ENCODE measurements at places on chromosomes 2 and 18.
A peak's percentile ranks its signal among the peaks of the same experiment; 100 is the strongest.

DNA sequence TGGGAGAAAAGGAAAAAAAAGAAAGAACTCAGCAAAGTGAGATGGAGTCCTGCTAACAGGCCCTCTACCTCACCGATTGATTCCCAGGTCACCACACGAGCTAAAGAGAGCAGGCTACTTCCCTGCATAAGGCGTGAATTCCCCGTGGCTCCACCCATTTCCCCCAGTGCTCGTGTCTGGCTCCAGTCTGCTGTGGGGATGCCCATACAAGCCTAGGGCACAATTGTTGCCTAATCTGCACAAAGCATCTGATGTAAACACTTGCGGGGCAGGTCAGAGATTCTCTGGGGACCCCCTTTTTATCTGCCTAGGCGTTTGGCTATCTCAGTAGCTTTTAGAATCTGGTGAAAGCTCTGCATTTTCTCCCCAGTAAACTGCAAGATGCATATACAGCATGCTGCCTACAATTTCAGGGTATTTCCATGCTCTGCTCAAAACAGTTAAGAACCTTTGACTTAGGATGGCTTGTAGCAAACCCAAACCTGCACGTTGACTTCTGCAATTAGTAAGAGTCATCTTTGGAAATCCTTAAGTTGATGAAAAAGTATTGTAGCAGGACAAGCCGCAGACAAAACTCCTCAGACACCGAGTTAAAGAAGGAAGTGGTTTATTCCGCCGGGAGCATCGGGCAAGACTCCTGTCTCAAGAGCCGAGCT is 34.8 kb downstream of the MYO3B start:
- DNase-seq: no peak

DNA sequence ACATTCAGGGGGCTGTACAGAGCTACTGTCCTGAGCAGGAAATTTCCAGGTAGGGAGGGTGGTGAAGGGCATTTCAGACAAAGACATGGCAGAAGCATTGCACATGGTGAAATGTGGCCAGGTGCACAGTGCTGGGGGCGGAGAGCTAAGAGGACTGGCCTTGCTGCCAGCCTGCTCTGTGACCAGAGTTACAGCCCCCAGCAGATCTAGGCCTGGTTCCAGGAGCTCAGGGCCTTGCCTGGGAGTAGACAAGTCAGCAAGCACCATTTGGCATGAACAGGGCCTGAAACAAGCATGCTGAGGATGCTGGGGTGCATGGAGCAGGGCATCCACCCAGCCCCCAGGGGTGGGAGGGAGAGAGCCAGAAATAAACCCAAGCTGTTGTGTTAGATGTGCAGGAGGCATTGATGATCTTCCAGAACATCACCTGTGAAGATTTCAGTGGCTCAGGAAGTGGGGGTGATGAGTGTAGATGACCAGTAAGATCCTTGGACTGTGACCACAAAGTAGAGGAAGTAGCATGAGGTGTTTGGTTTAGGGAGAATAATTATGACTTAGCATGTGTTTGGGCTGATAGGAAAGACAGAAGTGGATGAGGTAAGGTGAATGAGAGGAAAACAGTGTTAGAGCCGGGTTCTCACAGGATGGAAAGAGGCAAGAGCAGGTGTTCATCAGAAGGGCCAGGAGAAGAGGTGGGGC is 61.1 kb downstream of the COA5 start:
- no peak for DNase-seq

GRCh38 chr2:166375736-166376487 is at the start of gene SCN9A:
TSS of gene SCN9A (minus strand) at chr2:166375944. CDS start at chr2:166311756, 64,188 bp downstream.
- peak; percentile 89 for DNase-seq

GRCh38 chr2:207950063-207950760 is 75.1 kb downstream of the PLEKHM3 start:
- no peak for DNase-seq

DNA sequence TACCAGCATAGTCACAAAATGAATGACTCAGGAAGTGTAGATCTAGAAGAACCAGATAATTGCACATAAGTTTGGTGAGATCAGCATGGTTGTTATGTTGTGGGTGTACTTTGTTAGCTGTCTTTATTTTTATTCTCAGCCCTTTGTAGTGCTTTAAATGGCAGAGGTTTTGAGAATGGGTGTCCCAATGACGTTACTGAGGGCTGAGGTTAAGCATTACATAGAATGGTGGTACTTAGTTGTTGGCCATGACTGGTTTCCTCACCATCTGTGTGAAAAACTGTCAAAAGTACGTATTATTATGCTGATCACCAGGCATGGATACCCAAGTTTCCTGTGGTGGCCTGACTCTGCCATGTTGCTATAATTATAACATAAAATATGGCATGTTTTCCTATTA is 165.8 kb downstream of the UBE2E3 start:
- no peak for DNase-seq

GRCh38 chr2:104932243-104932642 is 78.3 kb downstream of the POU3F3 start:
- no peak for DNase-seq

GRCh38 chr18:46910856-46911255 is 6.5 kb downstream of the PIAS2 start:
- DNase-seq: no peak

DNA sequence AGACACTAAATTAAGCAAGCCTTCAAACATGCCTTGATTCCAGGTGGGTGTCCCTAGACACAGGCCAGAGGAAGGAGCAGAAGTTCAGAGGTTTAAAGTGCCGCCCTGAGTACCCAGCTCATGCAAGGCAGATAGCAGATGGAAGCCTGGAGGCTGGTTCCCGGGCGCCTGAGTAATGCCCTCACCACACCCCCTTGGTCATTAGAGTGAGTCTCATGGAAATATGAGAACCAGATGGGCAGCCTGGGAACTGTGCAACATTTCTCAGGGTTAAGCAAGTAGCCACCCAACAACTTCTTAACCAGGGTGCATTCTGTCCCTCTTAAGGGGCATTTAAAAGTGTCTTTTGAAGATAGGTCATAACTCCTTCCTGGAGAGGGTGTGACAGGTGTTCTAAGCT is 44.1 kb downstream of the TGFA start:
- DNase-seq: no peak

- DNase-seq: no peak
Observed at GRCh38 chr2:74819702-74820101, 14.2 kb upstream of the HK2 start.

- no peak for DNase-seq
Observed at GRCh38 chr18:10232062-10232461, 222.4 kb upstream of the APCDD1 start.

- DNase-seq: no peak
Observed at GRCh38 chr2:71358931-71359671, 27.5 kb downstream of the ZNF638 start.

GRCh38 chr18:67517444-67517765 is 885 bp upstream of the DSEL start:
- peak; percentile 28 for DNase-seq

GRCh38 chr18:79558933-79559416 is 120.6 kb upstream of the CTDP1 start:
- no peak for DNase-seq

DNA sequence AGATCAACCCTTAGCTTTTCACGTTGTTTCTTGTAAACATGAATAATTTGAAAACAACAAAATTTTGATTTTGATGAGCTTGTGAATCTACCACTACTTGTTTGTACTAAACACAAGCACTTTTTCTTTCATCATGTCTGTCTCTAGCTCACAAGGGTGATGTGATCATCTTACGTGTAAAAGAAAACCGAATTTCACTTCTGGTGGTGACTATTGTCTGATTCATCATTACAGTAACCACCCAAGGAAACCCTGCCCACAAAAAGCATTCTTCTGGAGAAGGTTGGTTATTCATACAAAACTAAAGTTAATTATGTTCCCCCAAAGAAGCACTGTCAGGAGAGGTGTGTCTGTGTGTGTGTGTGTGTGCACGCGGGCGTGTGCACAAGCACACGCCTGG is 285.4 kb downstream of the ZNF516 start:
- no peak for DNase-seq

- DNase-seq: no peak
Observed at GRCh38 chr2:138470941-138471340, 30.6 kb upstream of the SPOPL start.

DNA sequence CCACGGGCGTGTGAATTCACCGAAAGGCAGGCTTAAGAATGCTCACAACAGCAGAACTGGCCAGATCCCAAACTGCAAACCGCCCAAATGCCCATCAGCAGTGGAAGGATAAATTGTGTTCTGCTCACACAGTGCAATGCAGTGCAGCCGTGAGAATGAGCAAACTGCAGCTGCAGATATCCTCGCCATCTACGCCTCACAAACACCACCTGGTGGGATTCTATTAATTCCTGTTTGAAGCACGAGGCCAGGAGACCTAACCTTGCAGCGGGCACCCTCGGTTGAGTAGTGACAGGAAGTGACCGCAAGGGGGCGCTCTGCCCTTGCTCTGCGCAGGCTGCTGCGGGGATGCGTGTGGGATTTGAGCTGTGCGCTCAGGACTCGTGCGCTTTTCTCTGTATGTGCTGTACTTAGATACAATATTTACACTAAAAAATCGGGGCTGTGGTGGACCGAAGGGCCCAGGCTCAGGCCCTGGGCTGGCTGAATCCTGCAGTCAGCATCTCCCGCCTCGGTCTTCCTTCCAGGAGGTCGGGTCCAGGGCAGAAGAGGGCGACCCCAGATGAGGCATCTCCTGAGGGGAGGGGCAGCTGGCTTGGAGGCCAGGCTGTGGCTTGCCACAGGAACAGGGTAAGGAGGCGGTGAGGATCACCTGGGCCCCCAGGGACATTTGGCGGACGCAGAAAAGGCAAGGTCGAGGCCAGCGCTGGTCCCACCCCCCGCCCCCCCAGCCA is 19.8 kb upstream of the PDIA6 start:
- peak; percentile 92 for DNase-seq

- no peak for DNase-seq
Observed at GRCh38 chr2:176135035-176135440, 5.5 kb downstream of the HOXD8 start.

DNA sequence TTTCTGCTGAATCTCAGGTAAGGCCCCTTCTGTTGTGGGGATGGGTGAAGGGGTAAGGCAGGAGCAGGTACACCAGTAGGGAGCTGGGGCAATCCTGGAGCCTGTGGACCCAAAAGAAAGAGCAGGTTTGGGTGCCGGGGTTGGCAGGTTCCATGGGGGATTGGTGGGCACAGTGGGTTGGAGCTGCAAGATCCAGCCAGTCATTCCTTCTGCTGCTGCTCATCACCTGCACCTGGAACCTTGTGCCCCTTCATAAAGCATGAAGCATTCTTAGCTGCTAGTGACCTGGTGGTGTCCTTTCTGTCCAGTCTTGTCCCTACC is 24.9 kb downstream of the FHOD3 start:
- no peak for DNase-seq

GRCh38 chr2:191376981-191377629 is 131.9 kb downstream of the MYO1B start:
- DNase-seq: peak; percentile 86

- DNase-seq: no peak
Observed at GRCh38 chr2:189298481-189298880, 118.9 kb upstream of the COL5A2 start.

GRCh38 chr2:98508709-98509066 is 64.0 kb downstream of the INPP4A start:
- DNase-seq: no peak

DNA sequence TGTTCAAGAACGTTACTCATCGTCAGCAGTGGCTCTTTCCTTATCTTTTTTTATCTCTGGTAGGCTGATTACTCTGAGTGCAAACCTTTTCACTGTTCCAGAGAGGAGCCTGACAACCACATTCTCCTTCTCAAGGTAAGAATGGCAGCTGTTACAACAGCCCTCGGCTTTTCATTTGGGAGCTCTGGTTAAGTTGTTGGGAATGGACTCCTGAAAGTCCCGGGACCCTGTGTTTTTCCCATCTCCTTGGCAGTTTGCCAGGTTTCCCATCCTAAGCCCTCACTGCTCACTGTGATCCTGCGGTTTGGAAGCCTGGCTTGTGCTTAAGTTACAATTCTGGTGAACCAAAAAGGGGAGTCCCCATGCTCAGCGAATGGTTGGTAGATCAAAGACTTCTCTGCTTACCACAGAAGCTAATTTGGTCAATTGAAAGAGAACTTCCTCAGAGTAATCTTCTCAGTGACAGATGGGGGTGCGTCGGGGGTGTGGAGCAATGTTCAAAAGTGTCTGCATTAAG is 122.3 kb downstream of the LYPD6B start:
- DNase-seq: peak; percentile 18

- DNase-seq: no peak
Observed at GRCh38 chr2:48781366-48781765, 25.8 kb upstream of the LHCGR start.

DNA sequence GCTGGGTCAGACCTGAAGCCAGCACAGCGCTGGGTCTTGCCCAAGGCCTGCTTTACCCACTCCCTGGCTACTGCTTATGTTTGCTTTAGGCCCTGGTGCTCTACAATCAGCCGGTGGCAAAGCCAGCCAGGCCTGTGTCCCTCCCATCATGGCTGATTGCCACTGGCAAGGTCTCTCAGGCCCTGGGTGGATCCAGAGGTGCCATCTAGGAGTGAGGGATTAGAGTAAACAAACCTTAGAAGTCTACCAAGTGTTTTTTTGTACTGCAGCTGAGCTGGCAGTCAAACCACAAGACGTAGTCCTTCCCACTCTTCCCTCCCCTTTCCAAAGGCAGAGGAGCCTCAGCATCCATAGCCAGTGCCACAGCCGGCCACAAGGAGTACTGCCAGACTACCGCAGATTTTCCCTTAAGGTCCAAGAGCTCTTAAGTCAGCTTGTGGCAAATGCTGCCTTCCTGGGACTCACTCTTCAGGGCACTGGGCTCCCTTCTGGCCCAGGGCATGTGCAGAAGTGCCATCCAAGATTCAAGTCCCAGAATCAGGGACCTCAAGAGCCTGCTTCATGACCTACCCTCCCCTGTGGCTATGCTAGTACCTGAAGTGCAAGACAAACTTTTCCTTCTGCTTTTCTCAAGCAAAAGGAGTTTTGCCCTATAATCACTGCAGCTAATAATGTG is 20.0 kb downstream of the IL1RL2 start:
- no peak for DNase-seq

GRCh38 chr18:50586710-50587109 is 26.8 kb downstream of the MAPK4 start:
- no peak for DNase-seq

DNA sequence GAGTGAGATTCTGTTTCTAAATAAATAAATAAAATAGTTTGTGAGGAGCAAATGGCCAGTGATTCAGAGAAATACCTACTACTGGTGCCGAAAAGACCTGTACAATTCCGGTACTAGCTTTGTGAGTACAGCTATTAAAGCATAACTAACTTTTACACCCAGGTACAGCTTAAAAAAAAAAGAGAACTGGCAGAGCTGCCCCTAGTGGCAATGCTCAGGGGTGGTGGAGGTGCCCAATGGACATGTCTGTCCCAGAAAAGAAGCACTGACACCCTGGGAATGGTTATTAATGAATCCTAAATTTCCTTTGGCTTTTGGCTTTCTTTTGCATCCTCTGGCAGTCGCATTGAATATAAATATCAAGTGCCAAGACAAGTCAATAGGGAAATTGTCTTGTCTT is 87.0 kb downstream of the LIPG start:
- DNase-seq: no peak

DNA sequence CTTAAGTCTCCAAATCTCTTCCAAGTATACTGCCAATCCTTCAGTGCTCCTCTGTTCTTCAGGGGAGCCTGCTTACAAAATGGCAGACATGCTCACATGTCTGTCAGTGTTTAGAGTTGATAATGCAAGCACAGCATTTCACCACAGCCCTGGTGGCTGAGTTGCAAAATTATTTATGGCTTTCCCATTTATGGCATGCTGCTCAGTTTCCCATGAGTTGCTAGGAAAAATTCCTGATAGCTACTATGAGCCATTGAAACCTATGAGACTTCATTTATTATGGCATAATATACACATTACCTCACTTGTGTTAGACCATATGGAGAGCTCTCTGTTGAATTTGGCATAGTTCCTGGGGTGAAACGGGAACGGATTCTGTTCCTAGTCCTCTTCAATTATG is 448.7 kb upstream of the TCF4 start:
- DNase-seq: no peak

Measured in hepatocyte (in vitro differentiated cells).